ENCODE measurements at places on chromosomes 2 and 18.

GRCh38 chr2:44680983-44681531 is 260.4 kb upstream of the SIX3 start:
- no peak for DNase-seq

GRCh38 chr2:78992451-78992806 is 33.1 kb upstream of the REG3G start:
- DNase-seq, result no peak

GRCh38 chr18:48975817-48976649 is 25.3 kb upstream of the SMAD7 start:
- no peak for DNase-seq

- DNase-seq, result peak; percentile 67
Observed at GRCh38 chr2:96174251-96175144, 29.3 kb upstream of the DUSP2 start.

- no peak for DNase-seq
Observed at GRCh38 chr2:197300139-197300538, 10.4 kb downstream of the ANKRD44 start.

DNA sequence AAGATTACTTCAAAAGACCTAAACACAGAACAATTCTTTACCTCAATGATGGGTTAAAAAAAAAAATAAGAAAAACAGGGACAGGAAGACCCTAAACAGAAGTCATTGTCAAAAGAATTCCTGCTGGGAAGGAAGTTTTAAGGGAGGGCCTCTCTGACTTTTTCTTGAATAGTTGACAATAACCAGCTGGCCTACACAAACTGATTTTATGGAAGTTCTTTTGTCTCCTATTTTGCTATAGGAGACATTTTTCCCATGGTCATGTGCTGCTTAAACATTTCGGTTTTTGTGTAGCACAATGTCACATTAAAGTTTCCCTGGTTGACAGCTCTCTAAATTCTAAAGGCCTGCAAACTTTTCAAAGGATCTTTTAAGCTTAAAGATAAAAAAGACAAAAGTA is 55.3 kb downstream of the RFTN2 start:
- DNase-seq, result no peak

DNA sequence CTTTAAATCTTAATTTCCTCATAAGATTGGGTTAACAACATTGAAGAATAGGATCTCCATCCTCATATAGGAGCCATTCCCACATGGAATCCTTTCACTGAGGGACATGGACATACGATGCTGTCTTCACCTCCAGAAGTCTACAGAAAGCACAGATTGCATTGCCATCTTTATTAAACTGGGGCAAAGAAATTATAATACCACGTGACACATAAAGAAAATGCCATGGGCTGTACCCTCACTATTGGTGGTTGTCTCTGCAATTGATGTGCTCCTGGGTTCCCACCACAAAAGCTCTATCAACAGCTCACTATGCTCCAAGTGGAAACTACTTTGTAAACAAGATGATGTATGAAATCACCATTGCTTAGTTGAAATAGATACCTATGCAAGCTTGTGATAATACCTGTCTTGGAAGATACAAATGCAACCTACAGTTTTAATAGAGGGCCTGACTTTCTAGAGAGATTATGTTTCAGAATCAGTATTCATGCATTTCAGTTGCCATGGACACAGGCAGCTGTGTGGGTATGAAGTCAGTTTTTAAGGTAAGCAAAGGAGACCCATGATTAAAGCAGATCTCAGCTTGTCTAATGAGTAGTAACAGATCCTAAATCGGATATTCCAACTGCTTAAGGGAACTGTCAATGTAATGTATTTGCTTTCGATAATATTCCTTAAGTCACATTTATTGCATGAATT is 337.0 kb downstream of the RAD51AP2 start:
- DNase-seq, result no peak

DNA sequence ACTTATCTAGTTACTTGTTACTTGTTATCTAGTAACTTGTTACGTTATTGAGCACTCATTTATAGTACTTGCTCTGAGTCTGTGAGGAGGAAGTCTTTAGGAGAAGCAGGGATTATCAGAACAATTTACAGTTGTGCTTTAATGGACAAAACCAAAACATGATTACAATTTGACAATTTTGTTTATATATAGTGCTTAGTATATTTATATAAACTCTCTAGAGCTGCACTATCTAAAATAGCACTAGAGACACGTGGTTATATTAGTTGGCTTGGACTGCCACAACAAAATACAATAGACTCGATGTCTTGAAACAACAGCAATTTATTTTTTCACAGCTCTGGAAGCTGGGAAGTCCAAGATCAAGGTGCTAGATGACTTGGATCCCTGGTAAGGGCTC is 78.4 kb downstream of the BMPR2 start:
- no peak for DNase-seq

GRCh38 chr18:10726198-10727068 is 200.6 kb downstream of the NAPG start:
- DNase-seq, result no peak
